ENCODE measurements at places on chromosomes 12 and 14.
A peak's percentile ranks its signal among the peaks of the same experiment; 100 is the strongest.

DNA sequence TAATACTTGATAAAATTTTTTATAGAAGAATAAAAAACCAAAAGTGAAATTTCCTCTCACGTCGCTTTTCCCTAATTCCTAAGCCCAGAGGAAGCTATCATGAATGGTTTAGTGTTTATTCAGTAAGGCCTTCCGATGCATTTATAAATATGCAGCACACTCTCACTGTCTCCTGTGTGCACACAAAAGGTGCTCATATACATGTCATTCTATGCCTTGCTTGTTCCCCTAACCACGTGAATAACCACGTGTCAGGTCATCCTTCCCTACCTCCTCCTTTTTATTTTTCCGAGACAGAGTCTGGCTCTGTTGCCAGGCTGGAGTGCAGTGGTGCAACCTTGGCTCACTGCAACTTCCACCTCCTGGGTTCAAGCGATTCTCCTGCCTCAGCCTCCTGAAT, 29.6 kb downstream of the PIGH start:
- DNase-seq = no peak

DNA sequence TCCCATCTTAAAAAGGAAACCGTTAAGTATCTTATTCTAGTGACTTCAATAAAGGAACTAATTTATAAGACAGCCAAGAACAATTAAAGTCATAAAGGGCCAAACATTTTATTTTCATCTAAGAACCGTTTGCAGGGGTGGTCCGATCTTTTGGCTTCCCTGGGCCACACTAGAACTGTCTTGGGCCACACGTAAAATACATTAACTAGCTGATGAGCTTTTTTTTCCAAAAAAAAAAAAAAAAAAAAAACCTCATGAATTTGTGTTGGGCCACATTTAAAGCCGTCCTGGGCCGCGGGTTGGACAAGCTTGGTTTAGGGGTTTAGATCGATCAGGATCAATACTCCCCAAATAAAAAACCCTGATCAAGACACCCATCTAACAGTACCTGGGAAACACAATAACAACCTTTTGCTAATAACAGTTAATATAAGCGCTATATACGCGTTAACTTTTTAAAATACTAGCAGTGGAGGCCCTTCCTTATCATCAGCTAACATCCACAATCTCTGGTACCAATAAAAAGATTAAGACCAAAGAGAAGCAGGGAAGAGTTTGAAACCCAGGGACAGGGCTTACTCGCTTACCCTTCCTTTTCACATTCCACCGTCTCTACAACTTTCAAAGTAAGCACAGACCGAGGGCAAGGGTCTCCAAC, 1.1 kb downstream of the NAP1L1 start:
- peak; percentile 11 for DNase-seq

DNA sequence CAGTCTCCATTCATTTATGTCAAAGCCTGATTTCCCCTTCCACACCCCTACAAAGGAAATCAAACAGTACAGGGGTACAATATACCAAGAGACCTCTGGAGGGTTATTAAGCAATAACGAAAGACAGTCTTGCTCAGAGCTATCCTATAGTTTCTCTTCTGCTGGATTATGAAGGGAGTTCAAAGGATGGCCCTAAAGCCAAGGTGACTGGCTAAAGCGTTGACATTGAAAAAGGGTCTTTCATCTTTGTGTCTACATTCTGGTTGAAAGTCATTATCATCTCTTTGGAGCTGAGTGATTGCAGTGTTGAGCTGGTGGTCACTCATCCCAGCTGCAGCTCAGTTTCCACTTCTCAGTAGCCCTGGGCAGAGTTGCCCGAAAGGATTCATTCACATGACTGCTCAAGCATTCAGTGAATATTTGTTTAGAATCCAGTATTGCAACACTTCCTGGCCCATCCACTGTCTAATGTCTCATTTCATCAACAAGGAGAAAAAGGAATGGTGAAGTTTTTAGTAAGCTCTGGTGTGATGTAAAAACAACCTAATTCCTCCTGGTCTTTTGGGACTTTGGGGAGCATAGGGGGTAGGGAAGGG, 19.2 kb upstream of the TBX5 start:
- DNase-seq = no peak

DNA sequence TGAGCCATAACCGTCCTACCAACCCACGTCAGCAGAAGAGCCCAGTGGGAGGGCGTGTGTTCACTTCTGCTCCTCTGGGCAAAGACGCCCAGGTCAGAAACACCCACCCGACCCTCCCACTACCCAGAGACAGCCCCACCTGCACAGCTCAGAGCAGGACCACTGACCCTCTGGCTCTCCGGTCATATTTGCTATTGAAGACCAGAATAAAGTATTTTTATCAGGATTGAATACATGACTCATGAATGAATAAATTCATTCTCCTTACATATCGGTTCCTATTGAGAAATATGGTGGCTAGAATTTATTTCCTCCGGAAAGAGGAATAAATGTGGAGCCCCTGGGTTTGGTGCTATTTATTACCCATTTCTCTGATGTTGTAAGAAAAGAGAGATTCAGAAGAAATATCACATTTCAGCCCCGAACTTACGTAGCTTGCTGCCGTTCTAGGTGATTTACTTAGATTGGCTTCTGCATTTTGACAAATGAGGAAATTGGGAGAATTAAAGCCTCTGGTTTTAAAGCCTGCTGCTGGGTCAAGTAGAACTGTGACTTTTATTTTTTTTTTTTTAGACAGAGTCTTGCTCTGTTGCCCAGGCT, 36.4 kb upstream of the P2RX7 start:
- DNase-seq = no peak

DNA sequence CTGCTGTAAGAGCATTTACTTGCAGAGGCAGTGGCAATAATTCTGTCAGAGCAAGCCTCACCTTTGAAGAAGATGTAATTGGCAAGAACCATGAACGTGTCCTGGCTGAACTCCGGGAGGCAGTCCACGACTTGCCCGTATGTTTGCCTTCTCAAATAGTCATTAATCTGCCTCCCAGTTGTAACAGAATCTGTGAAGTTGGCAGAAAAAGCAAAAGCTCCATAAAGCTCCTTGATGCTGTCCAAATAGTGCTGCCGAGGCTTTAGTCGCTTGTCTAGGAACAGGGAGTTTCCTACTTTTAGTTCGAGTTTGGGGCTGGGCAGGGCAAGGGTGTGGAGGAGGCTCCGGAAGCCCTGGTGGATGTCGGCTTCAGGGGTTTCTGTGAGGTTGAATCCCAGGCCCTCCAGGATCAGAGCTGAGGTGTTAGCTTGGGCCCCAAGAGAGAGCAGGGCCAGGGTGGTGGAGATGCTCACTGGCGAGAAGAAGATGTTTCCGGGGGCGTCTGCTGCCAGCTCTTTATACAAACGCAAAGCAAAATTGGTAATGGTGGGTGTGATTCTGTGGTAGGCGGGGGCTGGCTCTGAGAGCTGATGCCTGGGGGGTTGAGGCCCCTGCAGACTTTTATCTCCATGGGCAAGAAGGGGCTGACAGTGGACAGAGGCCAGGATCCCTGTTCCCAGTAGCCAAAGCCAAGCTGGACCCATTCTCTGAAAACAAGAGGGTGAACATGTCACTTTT, 4.4 kb downstream of the SERPINA11 start:
- DNase-seq = no peak

DNA sequence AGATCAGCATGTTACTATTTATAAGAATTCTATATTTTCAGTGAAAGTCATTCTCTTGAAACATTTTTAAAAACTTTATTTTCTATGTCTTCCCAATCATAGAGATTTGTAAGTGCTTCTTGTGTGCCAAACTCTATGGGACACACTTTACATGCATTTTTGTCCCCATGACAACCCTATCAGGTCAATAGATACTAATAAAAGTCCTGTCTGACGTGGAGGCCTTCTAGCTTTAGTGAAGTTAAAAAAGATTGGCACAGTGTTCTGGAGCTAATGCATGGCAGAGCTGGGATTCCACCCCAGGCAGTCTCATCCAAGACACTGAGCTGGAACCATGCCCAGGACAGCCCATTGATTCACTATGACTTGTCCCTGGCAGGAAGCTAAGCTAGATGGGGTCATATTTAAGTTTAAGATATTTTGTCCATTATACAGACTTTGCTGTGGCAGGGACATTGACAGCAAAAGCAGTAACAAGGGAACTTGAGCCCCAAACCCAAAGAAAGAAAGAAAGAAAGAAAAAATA, 28.1 kb downstream of the TTC6 start:
- no peak for DNase-seq

DNA sequence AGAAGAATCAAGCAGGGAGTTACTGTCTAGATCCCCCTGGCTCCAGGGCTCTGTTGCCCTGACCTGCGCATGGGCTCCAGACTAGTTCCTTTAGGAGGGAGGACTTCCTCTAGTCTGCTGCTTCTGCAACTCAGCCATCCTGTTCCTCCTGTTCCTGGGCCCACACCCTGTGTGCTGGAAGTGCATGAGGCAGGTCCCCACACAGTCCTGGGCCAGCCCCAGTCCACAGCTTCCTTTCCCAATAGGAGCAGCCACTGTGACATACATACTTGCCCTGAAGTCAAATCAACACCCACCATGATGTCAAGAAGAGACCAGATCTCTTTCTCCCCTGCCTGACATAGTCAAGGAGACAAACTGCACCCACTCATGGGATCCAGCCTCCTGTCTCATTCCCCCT, 1.3 kb downstream of the SDR9C7 start:
- DNase-seq = no peak

Measured in right lung (tissue), 10 donors.